ENCODE measurements at places on chromosomes 11 and 22.
A peak's percentile ranks its signal among the peaks of the same experiment; 100 is the strongest.

DNA sequence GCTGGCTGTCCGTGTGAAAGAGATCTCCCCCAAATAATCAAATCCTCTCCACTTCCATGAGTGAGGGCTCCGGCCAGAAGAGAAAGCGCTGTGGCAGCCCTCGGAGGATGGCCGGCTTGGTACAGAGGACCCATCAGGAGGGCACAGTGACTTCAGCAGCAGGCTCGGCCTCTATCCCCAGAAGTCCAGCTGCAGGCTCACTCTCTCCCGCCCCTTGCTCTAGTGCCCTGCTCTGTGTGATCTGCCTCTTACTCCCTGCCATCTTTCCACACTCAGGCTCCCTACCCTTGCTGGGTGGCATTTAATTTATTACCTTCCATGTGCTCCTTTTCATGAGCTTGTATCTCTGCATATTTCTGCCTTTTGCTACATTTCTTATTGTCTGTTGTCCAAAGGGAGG lies 129.7 kb downstream of the SPATA19 start:
- DNase-seq, result no peak

GRCh38 chr11:20840341-20840740 lies 171.0 kb downstream of the NELL1 start:
- DNase-seq, result no peak

DNA sequence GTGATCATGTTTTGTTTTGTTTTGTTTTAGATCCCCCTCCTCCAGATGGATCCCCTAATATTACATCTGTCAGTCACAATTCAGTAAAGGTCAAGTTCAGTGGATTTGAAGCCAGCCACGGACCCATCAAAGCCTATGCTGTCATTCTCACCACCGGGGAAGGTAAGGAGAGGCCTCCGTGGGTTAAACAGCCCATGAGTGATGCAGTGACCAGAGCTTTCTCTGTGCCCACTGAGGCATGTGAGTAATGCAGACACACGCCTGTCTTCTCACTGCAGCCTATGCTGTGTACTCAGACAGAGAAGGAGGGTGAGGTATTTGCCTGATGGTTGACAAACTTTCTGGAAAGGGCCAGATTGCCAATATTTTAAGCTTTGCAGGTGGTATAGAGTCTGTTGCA lies 73.7 kb upstream of the OR4B1 start:
- no peak for DNase-seq

- DNase-seq, result peak; percentile 56
These were observed 35.0 kb downstream of the TPBGL start for GRCh38 chr11:75275581-75275980.

Data from stimulated activated CD8-positive, alpha-beta memory T cell treated with anti-CD3 and anti-CD28 coated beads, Interleukin-4, amount 100 ng/mL, for 1 hour (primary cell).